Activated T-helper 9 cell treated with anti-CD3 and anti-CD28 coated beads, Interleukin-2, amount 50 U/mL, for 16 hours (primary cell): ENCODE measurements at places on chromosomes 6 and 20.

DNA sequence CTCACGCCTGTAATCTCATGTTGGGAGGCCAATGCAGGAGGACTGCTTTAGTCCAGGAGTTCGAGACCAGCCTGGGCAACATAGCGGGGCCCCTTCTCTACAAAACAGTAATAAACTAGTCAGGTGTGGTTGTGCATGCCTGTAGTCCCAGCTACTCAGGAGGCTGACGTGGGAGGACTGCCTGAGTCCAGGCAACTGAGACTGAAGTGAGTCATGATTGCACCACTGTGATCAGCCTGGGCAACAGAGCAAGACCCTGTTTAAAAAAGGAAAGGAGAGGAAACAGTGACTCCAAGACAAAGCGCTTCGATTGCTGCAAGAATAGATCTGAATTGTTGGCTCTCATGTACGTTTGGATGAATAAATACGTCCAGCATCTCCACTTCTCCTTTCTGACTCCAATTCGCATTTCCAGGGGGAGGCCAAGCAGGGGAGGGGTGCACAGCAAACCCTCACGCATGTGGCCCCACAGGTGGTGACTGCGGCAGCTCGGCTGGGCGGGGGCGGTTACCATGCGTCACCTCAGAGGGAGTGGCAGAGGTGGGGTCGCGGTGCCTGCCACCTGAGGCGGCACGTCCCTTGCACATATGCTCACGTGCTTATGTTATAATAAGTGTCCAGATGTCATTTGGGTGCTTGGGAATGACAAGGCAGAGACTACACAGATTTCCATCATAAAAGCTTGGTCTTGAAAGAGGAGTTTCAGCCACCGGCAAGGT is 95.1 kb upstream of the MPC1 start:
- no peak for DNase-seq

DNA sequence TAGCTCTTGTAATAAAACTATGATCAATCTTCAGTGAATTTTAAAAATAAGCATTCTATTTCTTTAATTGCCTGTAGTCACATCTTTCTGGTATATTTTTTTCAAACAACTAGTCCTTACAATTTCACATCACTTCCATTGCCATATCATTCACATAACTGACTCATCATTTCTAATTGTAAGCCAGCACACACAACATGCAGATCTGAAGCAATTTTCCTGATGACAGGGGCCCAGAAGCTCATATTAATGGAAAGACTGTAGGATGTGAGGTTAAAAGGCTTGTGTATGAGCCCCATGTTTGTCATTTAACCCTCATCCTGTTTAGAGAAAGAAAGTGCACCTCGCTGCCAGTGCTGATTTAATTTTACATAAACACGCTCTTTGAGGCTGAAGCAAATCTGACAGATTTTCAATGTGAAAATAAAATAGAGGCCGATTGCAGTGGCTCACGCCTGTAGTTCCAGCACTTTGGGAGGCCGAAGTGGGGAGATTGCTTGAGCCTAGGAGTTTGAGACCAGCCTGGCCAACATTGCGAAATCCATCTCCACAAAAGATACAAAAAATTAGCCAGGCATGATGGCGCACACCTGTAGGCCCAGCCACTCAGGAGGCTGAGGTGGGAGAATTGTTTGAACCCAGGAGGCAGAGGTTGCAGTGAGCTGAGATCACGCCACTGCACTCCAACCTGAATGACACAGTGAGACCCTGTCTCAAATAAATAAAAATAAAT is 40.1 kb upstream of the LTV1 start:
- no peak for DNase-seq

- no peak for DNase-seq
Observed at GRCh38 chr6:156984178-156984738, 207.1 kb downstream of the ARID1B start.

DNA sequence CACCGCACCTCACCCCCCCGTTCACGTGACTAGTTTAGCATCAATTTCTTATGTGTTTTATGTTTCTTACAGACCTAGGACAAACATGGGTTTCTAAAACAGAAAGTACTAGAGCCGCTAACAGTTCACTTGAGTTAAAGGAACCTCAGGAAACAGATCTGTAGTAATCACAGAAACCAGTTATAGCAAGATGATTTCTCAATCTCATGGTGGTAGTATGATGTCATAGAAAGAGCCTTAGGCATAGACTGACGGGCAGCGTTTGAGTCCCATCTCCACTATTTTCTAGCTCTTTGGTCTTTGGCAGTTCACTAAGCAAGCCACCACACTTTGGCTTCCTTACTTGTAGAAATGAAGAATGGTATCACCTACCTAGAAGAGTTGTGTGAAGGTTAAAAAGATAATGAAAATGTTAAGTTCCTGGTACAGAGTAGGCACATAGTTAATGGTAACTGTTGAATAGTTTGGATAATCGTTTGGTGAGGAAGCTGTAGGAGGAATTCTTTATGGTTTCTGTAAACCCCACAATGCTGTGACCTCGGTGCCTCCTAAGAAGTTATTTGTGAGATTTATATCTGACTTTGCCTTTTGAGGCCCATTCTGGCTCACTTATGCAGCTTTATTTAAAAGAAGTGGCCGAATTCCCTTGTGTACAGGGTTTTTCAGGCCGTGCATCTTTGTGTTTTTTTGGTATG is 21.3 kb downstream of the CTNNBL1 start:
- DNase-seq = no peak

DNA sequence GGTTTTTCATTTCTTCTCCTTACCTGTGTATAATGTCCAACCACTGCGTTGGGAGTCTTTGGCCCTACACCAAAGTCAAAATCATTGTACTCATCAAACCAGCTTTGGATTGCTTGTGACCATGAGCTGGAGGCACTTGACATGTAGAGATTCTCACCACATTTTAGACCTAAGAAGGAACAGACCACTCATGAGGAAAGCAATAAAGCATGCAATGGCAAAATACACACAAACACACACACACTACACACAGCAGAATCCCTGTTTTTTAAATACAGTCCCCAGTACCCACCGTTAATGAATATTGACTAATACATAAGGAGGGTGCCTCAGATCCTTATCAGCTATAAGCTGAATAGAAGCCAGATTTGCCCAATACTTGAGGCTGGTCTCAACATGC is 10.5 kb downstream of the CRISP3 start:
- no peak for DNase-seq

DNA sequence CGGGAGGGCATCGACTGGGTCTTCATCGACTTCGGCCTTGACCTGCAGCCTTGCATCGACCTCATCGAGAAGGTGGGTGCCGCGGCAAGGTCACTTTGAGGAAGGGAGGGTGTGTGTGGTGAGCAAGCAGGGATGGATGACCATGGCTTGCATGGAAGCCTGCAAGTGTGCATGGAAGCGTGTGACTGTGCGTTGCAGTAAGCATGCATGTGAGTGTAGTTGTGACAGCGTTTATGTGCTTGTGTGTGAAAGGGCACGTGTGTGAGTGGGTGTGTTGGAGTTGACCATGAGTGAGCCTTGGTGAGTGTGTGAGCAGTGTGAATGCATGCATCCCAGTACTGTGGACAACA is 32.5 kb downstream of the MYH7B start:
- no peak for DNase-seq

DNA sequence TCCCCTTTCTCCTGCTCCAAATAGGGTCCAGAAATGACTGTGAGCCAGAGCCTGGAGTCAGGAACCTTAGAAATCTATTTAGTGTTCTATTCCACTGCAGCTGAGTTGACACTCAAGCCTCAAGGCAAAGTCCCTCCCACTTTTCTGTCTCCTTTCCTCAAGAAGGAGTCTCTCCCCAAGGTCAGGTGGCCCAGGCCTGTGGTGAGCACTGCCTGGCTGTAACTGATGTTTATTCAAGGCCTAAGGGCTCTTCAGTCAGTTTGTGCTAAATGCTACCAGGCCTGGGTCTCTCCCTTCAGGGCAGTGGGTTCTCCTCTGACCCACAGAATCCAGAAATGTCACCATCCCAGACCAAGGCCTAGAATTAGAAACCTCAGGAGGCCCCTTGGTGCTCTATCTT is 1042.9 kb upstream of the EPHA7 start:
- DNase-seq = no peak

GRCh38 chr20:57560554-57561355 is at the start of gene PCK1:
Gene PCK1 (plus strand): TSS chr20:57561110. CDS start chr20:57561412, 302 bp downstream.
- no peak for DNase-seq

DNA sequence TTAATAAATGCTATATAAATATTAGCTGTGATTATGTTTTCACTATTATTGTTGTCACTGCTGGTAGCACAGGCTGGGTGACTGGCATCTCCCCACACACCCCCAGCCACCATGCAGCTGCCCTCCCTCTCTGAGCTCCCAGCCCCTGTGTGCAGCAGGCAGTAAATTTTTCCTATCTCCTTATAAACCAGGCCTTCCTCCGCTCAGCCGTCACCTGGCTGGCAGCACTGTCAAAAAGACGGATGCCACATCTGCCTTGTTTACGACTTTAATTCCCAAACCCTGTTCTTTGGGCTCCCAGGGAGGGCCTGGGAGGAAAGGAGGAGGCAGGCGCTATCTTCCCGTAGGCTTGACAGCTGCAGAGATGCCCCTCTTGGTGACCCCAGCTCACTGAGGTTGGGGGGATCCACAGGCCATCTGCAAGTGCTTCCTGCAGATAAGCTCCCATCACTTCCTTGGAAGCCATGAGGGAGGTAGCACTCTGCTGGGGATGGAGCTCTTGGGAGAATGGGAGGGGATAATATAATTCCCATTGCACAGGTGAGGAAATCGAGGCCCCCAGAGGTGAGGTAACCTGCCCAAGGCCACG is 94.5 kb downstream of the GRM4 start:
- DNase-seq = no peak

- peak; percentile 11 for DNase-seq
Observed at GRCh38 chr20:37406010-37406998, 60.4 kb downstream of the SRC start.

GRCh38 chr20:47453167-47453782 is 48.4 kb upstream of the NCOA3 start:
- peak; percentile 1 for DNase-seq

DNA sequence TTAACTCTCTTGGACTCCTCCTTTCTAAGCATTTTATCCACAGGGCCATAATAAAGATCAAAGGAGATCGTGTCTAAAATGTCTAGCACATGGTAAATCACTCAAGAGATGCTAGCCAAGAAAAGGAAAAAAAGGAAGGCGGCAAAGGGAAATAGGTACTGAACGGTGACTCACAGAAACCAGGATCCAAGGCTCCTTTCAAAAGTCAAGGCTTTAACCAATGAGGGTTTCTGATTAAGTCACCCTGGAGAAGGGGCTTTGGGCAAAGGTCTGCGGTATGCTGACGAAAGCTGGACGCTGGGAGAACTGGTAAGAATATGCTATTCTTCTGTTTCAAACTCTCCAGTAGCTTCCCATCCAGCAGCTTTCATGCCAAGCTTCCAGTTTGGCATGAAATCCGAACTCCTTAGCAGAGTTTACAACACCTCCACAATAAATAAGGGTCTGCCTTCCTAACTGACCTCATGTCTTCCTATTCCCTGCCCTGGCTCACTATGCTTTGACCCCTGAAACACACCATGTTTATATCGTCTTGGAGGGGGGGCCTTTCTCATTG is 1.0 kb downstream of the TOMM34 start:
- DNase-seq = no peak

DNA sequence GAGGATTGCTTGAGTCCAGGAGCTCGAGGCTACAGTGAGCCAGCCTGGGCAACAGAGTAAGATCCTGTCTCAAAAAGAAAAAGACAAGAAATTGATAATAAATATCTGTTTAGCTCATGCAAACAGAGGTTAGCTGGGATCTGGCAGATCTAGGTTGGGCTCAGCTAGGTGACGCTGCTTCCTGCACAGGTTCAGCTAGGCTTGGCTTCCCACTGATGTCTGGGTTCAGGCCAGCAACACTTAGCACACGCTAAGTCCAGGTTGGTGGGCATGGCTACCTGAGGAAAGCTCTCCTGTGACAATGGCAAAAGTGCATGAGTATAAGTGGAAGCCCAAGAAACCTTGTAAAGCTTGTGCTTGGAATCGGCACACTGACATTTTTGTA is 48.7 kb downstream of the RIN2 start:
- no peak for DNase-seq

DNA sequence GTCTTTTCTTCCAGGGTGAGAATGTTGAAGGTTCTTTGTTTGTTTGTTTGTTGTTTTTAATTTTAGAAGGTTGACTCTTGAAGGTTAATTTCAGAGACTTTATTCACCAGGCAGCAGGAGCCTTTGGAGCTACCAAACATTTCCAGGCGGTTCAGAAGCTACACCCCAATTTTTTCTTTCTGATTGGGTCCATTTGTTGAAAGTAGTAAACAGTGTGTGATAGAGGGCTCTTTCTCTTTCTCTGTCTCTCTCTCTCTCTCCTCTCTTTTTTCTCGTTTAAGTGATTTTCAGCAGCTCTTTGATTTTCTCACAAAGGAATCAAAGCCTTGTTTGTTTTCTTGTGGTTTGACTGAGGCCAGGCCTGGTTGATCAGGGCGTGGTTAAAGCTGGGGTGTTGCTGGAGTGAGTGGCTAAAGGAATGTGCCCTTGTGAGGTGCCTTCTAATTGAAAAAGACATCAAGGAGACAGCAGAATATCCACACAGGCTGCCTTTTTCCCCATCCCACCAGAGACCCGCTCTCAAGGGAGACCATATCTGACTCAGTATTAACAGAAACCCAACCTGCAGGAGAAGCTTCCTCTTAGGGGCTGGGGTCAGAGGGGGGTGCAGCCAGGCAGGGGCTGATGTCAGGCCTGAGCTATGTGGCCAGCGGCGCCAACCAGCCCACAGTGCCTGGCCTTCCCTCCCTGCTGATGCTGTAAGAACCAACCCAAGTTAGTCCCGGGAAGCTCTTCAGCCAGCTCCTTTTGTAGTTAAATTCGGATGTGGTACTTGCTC is 40.4 kb upstream of the NAA20 start:
- no peak for DNase-seq

GRCh38 chr6:69593706-69594105 is 203.1 kb downstream of the LMBRD1 start:
- no peak for DNase-seq

GRCh38 chr6:15399641-15400470 is 154.0 kb downstream of the JARID2 start:
- DNase-seq = no peak

GRCh38 chr6:13425943-13426931 is 61.2 kb downstream of the GFOD1 start:
- DNase-seq = no peak

GRCh38 chr6:38501931-38502330 is 137.8 kb downstream of the BTBD9 start:
- no peak for DNase-seq
